ENCODE measurements at places on chromosomes 1 and 21.

DNA sequence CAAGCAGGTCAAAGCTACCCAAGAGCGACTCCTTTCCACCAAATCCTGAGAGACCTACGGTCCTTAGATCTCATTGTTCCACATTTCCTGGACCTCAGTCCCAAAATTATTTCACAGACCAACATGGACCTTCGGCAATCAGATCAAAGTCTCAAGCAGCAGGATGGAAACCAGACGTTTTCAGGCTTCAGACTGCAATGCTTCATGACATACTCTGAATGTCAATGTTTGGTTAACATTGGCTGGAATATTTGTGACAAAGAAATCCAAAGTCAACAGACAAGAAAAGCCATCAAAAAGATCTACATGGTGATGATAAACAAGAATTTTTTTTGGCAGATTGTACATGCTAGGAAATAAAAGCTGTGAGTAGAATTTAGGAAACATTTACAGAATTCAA, 1057.3 kb downstream of the ADGRL2 start:
- no peak for DNase-seq

- DNase-seq, result no peak
Measured at GRCh38 chr21:42151148-42151947, 67.6 kb upstream of the ABCG1 start.

DNA sequence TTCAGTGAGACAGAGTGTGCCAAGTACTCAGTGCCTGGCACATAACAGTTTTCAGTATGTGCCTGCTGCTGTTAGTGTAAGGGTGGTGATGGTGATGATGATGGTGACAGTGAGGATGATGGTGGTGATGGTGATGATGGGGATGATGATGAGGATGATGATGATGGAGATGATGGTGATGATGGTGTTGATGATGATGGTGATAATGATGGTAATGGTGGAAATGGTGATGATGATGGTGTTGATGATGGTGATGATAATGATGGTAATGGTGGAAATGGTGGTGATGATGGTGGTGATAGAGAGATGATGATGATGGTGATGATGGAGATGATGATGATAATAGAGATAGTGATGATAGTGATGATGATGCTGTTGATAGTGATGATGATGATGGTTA, 62.0 kb downstream of the AJAP1 start:
- DNase-seq, result no peak

GRCh38 chr1:55081188-55081904, 42.0 kb downstream of the PCSK9 start:
- DNase-seq, result no peak

All from activated naive CD4-positive, alpha-beta T cell treated with anti-CD3 and anti-CD28 coated beads, Interleukin-2, amount 10 ng/mL, durations not matched to agents 7 days and 5 days (primary cell).